A549 treated with AZD2906 at 1 μM for 4 hours (cell line): ENCODE measurements at places on chromosomes 1 and 21. TPM values are rescaled to one million over a fixed set of nuclear protein-coding genes. Genes with fewer than 3 reads are reported as not detected.

Gene ARTN
- 0.14 to 0.39 TPM (median 0.28 TPM) in 5 replicates for total RNA-seq

Gene CELA3A
- not detected in 5 replicates for total RNA-seq

Gene TMOD4
- 0.24 to 0.29 TPM (median 0.28 TPM) in 3 of 5 replicates, not detected in the others for total RNA-seq

Gene CCDC30
- total RNA-seq = 0.32 to 0.88 TPM (median 0.62 TPM) in 5 replicates

Gene NUP133
- total RNA-seq = 19.4 to 22.3 TPM (median 21.7 TPM) in 5 replicates

Gene ITLN1
- total RNA-seq = not detected in 5 replicates

Gene WNT4
- 0.12 to 0.45 TPM (median 0.30 TPM) in 5 replicates for total RNA-seq

Gene GSTM1
- total RNA-seq = not detected in 5 replicates

Gene CHI3L2
- 0.13 to 0.53 TPM (median 0.39 TPM) in 5 replicates for total RNA-seq
